Stimulated activated CD4-positive, alpha-beta T cell treated with anti-CD3 and anti-CD28 coated beads, Interleukin-15, amount 100 ng/mL, for 1 hour (primary cell): ENCODE measurements at places on chromosomes 3 and 15.

DNA sequence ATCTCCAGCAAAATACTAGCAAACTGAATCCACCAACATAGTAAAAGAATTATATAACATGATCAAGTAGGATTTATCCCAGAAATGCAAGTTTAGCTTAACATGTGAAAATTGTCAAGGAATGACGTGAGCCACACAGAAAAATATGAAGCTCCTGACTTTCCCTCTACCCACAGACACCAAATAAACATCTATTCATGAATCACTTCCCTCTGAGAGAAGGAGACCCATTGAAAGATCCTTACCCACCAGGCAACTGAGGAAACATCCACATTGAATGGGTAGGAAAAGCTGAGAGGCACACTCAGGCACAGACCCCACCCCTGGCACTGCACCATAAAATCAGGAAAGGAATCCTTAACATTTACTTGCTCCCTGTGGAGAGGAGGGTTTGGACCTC is 102.2 kb upstream of the MANF start:
- no peak for DNase-seq

- no peak for DNase-seq
Observed at GRCh38 chr3:26962492-26963360, 340.2 kb downstream of the LRRC3B start.

- DNase-seq, result no peak
Observed at GRCh38 chr3:82132210-82133069, 371.0 kb upstream of the GBE1 start.

DNA sequence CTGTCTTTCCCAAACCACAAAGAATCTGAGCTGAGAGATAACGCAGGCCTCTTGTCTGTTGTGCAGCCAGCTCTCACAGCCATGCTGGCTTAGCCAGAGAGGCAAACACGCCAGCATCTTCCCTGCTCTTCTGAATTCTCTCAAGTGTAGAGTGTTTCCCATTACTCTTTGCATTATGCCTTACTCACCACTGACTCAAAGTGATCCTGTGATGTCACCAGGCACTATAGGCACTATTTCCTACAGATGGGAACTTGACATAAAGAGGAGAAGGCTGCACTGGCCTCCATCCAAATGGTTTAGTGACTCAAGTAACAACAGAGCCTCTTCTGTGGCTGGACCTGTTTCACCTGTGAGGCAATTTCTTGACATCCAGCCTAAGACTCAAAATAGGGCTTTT is 44.4 kb downstream of the PDZRN3 start:
- no peak for DNase-seq

GRCh38 chr15:51085764-51086163 is 8.9 kb downstream of the TNFAIP8L3 start:
- DNase-seq, result no peak

DNA sequence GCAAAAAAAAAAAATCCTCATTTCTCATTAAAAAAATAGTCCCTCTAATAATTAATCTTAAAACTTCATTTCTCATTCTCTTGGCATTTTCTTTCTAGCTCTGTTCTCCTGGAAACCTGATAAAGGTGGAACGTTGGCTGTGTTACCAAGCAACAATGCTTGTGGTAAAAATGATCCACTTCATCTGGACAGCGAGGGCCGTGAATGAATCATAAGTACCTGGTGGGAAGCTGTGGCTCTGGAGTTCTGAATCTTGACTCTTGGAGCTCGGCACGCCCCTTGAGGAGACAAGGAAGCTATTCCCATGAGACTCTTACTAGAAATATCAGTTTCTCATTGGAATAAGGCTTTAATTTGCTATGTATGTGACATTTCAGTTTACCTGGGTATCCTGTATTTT is 32.5 kb downstream of the BCL2L10 start:
- DNase-seq, result no peak

- DNase-seq, result no peak
Observed at GRCh38 chr3:122679882-122680474, 661 bp upstream of the PARP14 start.
